ENCODE measurements at places on chromosomes 2 and 18.

DNA sequence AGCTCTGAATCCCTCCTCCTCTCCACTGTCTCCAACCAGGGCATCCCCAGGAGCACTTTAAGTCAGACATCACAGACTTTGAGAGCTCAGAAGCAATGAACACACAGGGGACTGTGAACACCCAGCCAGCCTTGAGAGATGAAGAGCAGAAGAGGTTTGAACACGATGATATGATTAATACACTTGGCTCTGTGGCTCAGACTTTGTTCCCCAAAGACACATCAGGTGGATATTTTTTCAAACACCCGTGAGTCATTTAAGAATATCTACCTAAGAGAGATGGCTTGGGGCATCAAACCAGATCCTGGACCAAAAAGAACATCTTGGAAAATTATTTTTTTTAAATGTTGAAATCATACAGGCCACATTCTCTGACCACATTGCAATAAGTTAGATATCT lies 134.9 kb upstream of the OTOS start:
- no peak for DNase-seq

DNA sequence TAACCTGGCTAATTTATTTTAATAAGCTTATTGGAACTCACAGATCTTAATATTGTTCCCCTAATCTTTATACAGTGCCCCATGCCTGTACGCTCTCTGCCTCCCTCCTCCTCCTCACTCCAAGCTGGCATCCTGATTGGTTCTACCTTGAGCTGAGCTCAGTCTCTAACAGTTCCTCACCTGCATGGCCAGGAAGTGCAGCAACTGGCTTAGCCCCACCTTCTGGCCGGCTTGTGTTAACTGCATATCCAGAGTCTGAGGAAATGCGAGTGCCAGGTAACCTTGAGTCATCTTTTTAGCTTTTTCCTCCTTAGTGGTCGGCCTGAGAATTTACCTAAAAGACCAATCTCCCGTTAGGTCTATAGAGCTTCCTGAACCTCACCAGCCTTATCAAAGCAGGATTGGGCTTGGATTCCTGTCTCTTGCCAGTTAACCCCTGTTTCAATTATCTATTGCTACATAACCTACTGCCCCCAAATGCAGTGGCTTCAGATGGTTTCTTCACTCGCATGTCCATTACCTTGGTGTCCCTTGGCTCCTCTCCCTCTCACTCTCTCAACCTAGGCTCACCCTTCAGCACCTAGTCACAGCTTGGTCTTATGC lies 89.5 kb upstream of the STK39 start:
- DNase-seq, result peak; percentile 50

DNA sequence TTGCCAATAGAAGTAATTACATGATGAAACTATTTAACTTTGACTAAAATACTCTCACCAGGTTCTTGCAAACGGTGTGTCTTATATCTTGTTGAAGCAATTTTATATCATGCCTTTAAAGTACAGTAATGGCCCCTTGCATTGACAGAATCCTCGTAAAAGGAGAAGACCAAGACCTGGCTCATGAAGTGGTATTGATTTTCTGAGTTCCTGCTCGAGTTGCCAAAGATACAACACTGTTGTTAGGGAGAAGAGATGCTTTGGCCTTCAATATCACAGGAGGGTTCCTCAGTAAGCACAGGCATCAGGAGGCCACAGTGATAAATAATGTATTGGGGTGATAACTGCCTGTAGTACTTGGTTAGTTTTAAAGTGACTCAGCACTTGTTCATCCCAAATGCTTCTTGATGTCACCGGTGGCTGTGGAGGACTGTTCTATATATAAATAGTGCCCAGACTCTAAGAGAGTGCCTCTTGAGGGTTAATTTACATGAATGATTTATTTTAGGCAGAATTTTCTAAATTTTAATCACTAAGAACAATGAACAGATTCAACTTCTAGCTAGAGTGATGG lies 571.7 kb upstream of the FANCL start:
- no peak for DNase-seq

GRCh38 chr2:60899230-60899891 lies 18.0 kb downstream of the REL start:
- peak; percentile 32 for DNase-seq

- no peak for DNase-seq
Measured at GRCh38 chr2:147374423-147374811, 470.4 kb upstream of the ACVR2A start.

DNA sequence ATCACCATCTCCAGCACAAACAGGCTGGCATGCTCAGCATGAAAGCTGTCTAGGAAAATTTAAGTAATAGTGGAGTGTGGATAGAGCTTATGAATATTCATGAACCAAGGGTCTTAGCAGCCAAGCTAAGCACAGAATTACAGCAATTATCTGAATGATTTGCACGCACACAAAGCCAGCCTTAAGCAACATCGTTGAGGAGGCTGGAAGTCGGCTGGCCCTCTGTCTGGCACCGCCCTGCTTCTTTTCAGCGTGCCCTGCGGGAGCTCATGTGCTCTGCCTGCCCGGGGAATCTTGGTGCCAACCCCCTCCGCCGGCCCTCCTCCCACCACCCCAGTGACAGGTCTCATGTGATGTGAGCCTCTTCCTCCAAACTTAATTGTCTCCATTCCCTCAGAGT lies 540.1 kb downstream of the CMPK2 start:
- DNase-seq, result no peak

GRCh38 chr2:9057939-9058761 lies 54.7 kb upstream of the MBOAT2 start:
- DNase-seq, result no peak

DNA sequence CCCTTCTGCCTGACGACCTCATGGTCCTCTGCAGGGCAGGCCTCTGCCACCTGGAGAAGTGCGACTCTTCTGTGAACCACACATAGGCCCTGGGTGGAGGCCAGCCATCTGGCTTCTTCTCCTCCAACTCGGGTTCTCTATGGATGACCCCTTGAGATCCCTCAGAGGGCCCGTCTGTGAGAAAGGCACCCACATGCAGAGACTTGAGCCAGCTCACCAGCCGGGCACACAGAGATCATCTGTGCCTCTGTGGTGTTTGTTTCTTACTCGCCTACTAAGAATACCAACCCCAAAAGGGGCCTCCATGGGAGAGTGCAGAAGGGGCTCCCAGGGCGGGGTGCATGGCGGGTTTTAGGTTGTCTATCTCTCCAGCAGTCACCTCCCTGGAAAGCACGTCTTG lies 176.5 kb upstream of the SALL3 start:
- no peak for DNase-seq

GRCh38 chr2:64678771-64679590 lies 25.3 kb upstream of the SERTAD2 start:
- no peak for DNase-seq

GRCh38 chr2:8432706-8433336 lies 249.0 kb upstream of the ID2 start:
- DNase-seq, result no peak

DNA sequence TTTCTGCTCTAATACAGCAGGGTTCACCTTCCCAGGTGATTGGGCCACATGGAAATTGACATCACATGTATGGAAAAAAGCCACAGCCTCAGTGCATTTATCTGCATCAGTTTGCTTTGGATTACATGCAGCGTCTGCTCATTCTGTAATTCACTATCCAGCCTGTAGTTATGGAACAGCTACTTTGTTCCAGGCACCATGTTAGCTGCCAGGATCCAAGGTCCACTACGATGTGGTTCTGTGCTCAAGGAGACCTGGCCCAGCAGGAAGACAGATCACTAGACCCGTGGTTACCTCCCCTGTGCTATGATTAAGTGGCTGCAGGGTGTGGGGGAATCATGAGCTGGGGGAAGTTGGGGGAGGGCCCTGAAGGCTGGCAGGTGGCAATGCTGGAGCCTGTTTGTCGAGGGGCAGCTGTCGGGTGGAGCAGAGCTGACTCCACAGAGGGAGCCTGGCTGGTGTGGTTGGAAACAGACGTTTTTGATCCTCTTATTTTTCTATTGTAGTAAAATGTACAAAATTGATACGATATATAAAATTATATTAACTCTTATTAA lies 58.6 kb downstream of the TSHZ1 start:
- DNase-seq, result no peak

GRCh38 chr2:7523481-7524120 lies 606.4 kb downstream of the RNF144A start:
- peak; percentile 64 for DNase-seq

DNA sequence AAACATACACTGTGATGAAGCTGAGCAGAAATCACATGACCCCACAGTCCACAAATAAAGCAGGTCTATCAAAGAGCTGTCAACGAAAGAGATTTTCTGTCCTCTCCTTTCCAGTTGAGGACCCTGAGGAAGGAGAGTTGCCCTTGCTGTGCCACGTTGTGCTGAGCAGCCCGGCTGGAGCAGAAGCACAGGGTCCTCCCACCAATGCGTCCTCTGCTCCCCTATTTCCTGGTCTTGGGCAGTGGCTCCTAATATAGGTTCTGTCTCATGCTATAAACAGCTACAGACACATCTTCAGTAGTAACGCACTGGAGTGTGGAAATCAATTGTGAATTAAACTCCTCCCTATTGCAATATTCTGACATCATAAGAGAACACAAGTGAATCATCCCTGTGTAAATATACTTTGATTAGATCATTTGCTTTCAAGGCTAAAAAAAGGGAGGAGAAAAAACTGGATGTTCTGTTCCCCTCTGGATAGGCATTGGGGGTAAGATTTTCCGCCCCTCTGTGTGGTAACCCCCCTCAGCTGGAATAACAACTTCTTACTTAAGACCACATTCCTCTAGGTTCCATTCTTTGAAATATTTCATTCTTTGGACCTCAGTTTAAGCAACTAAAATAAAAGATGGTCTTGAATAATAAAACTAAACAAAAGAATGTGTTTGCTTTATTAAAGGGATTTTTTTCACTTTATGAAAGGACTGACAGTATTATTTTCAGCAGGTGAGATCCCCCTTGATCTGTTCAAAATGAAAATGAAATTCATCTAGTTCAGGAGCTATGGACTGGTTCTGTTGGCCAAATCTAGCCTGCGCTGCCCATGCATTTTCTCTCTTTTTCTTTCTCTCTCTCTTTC lies 8.3 kb upstream of the RHOB start:
- no peak for DNase-seq

DNA sequence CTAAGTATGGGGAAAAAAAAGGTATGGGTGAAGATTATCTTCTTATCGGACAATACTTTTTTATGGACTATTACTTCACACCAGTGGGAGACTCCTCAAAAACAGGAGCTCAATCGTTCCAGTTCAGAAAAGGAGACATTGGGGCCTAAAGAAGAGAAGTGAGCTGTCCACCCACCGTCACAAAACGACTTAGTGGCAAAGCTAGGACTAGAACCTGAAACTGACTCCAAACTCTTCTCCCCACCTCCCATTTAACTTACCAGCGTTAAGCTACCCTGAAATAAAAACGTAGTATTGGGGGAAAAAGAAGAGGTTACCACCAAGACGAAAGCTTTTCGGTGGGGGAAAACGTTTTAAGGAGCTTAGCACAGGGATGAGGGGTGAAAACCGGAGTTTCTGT lies 503 bp downstream of the GTF3C3 start:
- DNase-seq, result no peak

- DNase-seq, result no peak
Measured at GRCh38 chr2:240397542-240397916, 37.9 kb upstream of the GPC1 start.

DNA sequence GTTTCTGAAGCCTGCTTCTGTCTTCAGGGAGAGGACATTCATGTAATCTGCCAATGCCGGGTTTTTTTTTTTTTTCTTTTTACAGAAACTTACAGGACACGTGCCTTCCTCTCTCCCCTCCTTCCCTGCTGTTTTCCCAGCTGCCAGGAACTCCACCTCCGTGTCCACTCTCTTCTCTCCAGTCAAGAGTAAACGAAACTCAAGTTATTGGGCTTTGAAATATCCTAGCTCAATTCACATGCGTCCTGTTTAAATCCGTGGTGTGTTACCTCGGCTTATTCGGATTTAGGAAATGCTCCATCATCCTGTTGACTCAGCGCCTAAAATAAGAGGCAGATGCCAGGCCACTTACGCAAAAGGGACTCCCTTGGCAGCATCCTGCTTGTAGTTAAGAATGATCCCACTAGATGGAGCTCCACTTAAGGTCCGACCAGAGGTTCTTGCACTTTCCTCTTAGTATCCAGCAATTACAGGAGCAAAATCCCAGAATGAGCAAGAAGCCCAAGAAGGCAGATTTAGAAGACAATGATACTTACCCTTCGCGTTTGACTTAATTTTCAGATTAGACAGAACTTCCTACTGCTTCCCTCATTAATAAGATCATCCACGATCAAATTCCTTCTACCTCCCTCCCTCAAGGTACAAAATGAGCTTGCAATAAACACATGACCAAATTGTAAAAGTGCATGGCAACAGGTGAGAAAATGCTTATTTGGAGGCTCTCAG lies 97.2 kb upstream of the ZCCHC2 start:
- DNase-seq, result peak; percentile 89

- no peak for DNase-seq
Measured at GRCh38 chr18:26919627-26920026, 54.1 kb upstream of the AQP4 start.

DNA sequence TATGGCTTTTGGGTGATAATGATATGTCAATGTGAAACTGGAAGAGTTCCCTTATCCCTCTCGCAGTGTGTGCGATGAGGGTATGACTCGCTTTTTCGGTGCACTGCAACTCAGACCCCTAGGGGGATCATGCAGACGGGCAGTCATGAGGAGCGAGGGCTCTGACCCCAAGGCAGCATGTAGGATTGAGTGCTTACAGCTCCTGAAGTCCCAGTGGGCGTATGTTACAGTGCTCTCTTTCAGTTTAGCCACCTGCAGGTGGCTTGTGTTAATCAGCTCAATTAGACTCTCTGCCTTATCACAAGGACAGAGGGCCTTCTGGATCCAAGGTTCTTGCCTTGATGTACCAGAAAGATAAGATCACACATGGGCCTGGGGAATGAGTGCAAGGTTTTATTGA lies 1269.9 kb upstream of the GYPC start:
- DNase-seq, result no peak

- no peak for DNase-seq
Measured at GRCh38 chr2:230914886-230915285, 10.2 kb downstream of the GPR55 start.

- no peak for DNase-seq
Measured at GRCh38 chr2:134975281-134976009, 56.8 kb downstream of the CCNT2 start.

GRCh38 chr2:207525296-207525695 lies 4.5 kb upstream of the CREB1 start:
- no peak for DNase-seq

- no peak for DNase-seq
Measured at GRCh38 chr2:215784371-215784783, 229.0 kb downstream of the MREG start.

All from activated CD4-positive, alpha-beta T cell treated with anti-CD3 and anti-CD28 coated beads, Interleukin-2, amount 50 U/mL, for 16 hours (primary cell).